Activated naive CD8-positive, alpha-beta T cell treated with anti-CD3 and anti-CD28 coated beads for 36 hours (primary cell): ENCODE measurements at places on chromosomes 3 and 15. TPM values are rescaled to one million over a fixed set of nuclear protein-coding genes. Genes with fewer than 3 reads are reported as not detected.
A peak's percentile ranks its signal among the peaks of the same experiment; 100 is the strongest.

DNA sequence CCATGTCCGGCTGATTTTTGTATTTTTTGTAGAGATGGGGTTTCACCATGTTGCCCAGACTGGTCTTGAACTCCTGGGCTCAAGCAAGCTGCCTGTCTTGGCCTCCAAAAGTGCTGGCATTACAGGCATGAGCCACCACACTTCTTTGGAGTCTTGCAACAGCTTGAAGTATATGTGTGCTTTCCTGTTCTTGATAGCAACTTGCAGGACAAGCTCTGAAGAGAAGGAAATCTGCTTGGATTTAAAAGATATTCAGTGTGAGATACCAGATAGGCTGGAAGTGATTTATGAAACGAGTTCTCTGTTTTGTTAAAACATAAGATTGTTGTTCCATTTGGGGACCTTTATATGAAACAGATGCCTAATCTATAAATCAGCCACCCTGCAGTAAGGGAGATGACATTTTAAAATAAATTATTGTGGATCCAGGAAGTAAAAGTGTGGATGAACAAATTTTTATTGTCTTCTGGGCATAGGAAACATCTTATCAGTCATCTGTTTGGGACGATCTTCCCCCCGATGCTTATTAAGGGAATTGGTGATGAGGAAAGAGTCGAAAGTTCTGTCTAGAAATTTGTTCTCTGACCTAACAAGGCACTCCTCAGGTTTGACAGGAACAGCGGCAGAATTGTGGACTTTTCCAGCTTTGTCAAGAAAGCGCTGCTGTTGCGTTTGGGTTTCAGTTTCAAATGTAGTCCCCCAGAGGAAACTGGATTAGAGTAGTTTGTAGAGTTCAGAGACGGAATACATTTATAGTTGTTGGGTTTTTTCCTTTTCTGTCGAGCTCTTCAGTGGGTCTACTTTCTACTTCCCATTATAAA, 53.7 kb upstream of the MAGI1 start:
- DNase-seq = no peak

DNA sequence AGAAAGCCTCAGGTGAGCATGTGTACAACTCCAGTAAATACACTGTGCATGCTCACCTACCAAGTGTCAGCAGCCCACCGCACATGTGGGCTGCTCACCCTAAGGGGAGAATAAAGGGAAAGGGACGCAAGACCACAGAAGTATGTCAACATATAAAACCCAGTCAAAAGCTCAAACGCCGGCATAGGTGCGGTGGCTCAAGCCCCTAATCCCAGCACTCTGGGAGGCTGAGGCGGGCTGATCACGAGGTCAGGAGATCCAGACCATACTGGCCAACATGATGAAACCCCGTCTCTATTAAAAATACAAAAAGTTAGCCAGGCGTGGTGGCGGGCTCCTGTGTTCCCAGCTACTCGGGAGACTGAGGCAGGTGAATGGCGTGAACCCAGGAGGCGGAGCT, 732.1 kb downstream of the ZPLD1 start:
- DNase-seq = no peak

The CDCP1 gene
- 0.82 TPM for total RNA-seq

The NAA80 gene
- 16.3 TPM for total RNA-seq

- no peak for DNase-seq
These were observed 146.4 kb upstream of the ONECUT1 start for GRCh38 chr15:52936489-52936888.

GRCh38 chr3:57164217-57164656, 916 bp downstream of the IL17RD start:
- DNase-seq = peak; percentile 37

DNA sequence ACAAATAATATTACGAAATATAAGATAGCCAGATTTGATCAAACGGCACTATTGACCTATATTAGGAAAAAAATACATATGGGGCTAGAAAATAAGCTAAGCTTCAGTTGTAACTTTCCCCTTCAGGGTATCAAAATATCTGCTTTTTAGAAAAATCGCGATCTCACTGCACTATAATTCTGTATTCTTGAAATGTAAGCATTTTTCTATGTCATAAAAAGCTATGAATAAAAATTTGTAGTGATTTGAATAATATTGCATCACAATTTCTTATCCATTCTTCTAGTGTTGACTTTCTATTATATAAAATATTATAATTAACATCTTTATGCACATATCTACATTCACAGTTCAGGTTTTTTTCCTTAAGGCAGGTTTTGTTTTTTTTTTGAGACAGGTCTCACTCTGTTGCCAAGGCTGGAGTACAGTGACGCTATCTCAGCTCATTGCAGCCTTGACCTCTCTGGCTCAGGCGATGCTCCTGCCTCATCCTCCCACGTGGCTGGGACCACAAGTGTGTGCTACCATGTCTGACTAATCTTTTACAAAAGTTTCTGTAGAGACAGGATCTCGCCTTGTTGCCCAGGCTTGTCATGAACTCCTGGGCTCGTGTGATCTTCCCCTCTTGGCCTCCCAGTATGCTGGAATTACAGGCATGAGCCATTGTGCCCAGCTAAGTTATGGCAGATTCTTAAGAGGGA, 21.6 kb downstream of the EMC4 start:
- DNase-seq = no peak

DNA sequence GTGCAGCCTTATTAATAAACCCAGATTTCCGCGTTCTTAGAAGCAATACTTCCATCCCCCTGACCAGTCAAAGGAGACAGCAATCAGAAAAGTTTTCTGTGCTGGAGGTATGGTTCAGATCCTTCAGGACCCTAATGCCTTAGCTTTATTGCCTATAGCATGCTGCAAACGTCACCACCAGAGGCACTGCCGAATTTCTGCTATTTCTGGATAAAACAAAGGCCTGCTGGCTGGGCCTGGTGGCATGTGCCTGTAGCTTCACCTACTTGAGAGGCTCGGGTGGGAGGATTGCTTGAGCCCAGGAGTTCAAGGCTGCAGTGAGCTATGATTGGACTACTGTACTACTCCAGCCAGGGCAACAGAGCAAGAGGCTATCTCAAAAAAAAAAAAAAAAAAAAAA, 407.2 kb downstream of the FOXP1 start:
- DNase-seq = no peak

The SHF gene
- total RNA-seq = 20.4 TPM

DNA sequence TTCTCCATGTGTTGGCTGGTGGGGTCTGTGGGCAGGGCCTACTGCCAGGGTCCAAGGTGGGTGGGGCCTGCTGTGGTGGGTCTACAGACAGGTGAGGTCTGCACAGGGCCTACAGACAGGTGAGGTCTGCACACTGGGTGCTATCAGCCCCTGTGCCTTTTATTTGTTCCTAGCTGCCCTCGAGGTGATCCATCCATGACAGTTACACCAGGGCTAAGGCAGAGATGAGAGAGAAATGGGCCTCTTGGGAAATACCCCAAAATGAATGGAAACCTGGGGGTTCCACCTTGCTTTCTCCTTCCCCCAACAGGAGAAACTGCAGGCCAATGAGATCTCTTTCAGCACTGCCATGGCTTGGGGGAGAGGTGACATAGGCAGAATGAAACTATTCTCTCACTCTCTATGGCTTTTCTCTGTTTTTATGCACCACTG, 36.4 kb downstream of the CFAP100 start:
- DNase-seq = peak; percentile 7

The IL16 gene
- 110 TPM for total RNA-seq

The SPTSSB gene
- not detected for total RNA-seq
